Spinal cord (tissue), 10 donors: ENCODE measurements at places on chromosomes 3 and 15. TPM values are rescaled to one million over a fixed set of nuclear protein-coding genes. Genes with fewer than 3 reads are reported as not detected.

TOPBP1 gene
- 27.5 TPM for polyA plus RNA-seq

ARGFX gene
- not detected for polyA plus RNA-seq

SLC38A3 gene
- polyA plus RNA-seq = 59.6 TPM

ARIH2 gene
- 66.6 TPM for polyA plus RNA-seq

TM4SF1 gene
- polyA plus RNA-seq = 39.4 TPM

PROK2 gene
- polyA plus RNA-seq = 0.14 TPM

GABRR3 gene
- polyA plus RNA-seq = not detected

RLBP1 gene
- 4.5 TPM for polyA plus RNA-seq

SAXO2 gene
- 8.6 TPM for polyA plus RNA-seq

SST gene
- 306 TPM for polyA plus RNA-seq

DALRD3 gene
- 83.8 TPM for polyA plus RNA-seq

C2CD4A gene
- 0.86 TPM for polyA plus RNA-seq

ADAMTS7 gene
- polyA plus RNA-seq = 13.5 TPM

ROBO2 gene
- polyA plus RNA-seq = 134 TPM

IGF2BP2 gene
- polyA plus RNA-seq = 57.3 TPM

TMEM108 gene
- 48.5 TPM for polyA plus RNA-seq

TRH gene
- 23.6 TPM for polyA plus RNA-seq
